Effector CD4-positive, alpha-beta T cell (primary cell): ENCODE measurements at places on chromosomes 1 and 21.

- no peak for DNase-seq
Measured at GRCh38 chr1:52707927-52708655, 9.9 kb upstream of the COA7 start.

- no peak for DNase-seq
Measured at GRCh38 chr1:51906306-51907078, 28.0 kb upstream of the NRDC start.

- no peak for DNase-seq
Measured at GRCh38 chr1:182338806-182339370, 52.7 kb downstream of the GLUL start.

DNA sequence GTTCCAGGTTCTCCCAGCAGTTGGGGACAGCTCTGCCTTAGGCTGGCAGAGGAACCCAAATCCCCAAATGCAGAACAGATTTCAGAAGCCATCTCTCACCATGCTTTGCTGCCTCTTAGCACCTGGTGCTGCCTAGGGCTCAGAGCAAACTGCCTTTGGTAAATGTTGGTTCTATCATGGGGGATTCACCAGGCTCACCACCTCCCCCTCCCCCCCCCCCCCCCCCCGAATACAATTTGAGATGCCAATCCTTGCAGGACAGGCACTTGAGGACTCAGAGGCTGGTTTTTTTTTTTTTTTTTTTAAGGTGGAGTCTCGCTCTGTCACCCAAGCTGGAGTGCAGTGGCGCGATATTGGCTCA is 447 bp upstream of the PAQR6 start:
- no peak for DNase-seq

DNA sequence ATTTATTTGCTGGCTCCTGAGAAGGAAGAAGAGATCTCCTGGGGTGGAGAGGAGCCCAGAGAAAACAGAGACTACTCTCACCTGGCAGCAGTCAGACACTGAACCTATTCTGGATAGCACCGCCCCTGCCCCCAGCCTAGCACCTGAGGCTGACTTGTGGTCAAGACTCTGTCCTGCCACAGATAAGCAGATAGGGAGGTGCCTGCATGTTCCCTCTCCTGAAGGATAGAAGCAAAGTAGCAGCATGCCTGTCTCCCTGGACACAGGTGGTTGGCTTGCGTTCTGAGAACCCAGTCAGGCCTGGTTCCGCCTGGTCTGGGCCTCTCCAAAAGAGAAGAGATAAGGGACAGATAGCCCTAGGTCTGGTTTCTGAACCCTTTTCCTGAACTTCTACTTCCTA is 1.3 kb upstream of the EFNA3 start:
- DNase-seq, result no peak

GRCh38 chr1:24749252-24749651 is 4.0 kb downstream of the CLIC4 start:
- DNase-seq, result no peak

DNA sequence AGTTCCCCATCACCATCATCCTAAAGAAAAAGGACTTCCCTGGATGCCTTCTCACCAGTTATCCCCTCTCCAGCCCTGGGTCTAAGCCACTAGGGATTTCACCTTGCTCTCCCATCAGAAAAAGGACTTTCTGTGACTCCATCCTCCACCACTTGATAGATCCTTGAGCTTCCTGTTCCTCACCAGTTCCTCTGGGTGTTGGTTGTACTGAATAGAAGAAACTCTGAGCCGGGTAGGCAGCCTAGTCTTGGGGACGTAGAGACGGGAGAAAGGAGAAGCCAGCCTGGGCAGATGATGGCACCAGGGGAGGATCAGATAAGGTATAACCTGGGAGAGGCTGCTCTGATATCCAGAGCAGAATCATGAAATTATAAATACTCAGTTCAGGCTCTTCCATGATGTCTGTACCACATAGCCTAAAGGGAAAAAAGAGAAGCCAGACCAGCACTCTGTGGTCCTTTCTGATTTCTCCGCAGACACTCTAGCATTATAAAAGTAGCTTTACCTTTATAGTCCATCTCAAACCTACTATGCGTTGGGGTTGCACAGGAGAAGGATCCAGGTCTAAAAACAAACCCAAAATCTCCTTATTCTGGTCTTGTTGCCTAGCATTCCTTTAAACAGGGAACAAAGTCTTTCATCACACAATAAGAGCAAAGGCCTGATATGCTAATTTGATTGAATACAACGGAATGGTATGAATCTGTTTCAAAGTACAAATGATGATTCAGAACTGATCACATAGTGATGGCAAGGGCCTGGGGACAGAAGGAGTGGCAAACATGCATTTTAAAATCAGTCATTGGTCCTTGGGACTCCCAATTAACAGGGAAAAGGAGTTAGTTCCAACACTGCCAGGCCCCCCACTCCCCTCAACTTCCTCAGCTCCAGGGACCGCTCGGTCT is 1.2 kb upstream of the CD34 start:
- no peak for DNase-seq

- DNase-seq, result no peak
Measured at GRCh38 chr21:43210454-43211071, 41.8 kb downstream of the CRYAA start.

GRCh38 chr1:64653466-64653865 is 91.4 kb upstream of the RAVER2 start:
- DNase-seq, result no peak

- DNase-seq, result peak; percentile 43
Measured at GRCh38 chr21:44911384-44912157, 9.1 kb downstream of the ITGB2 start.

DNA sequence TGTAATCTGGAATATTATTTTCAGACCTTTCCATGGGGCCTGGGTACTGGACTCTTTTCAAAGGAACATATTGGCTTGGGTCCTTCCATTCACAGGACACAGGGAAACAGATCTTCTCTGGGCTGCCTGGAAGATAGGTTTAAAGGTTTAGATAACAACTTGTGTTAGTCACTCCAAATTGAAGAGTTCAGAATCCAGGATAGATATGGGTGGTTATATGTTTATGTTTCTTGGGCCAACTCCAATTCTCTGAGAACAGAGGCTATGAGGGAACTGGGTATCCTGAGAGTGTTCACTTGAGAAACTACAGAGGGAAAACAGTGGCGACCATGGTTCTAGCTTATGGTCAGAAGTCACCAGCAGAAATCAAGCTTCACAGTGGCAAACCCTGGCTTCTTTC is 8.7 kb upstream of the PIGM start:
- DNase-seq, result no peak

DNA sequence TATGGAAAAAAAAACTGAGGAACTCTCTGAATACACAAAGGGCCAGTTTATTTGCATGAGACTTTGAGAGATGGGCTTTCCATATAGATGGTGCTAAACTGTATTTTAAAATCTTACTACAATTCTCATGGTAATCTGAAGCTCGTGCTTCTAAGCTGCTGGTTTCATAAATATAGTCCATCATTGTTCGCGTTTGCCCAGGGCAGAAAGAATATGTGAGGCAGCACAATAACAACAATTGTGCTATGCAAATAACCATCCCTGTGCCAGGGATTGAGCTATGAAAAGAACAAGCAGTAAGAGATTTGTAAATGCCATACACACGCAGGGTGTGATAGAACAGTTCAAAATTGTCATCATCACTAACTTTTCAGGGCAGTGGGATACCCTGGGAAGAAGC is 4.9 kb upstream of the EPS15 start:
- DNase-seq, result no peak

- DNase-seq, result no peak
Measured at GRCh38 chr1:67626090-67626860, 58.7 kb upstream of the GADD45A start.

GRCh38 chr1:157047062-157047410 is 1.5 kb upstream of the ARHGEF11 start:
- no peak for DNase-seq

- no peak for DNase-seq
Measured at GRCh38 chr21:15219039-15219438, 154.2 kb upstream of the NRIP1 start.

- DNase-seq, result no peak
Measured at GRCh38 chr1:114131526-114132220, 22.0 kb downstream of the SYT6 start.
